ENCODE measurements at places on chromosomes 7 and 10.

DNA sequence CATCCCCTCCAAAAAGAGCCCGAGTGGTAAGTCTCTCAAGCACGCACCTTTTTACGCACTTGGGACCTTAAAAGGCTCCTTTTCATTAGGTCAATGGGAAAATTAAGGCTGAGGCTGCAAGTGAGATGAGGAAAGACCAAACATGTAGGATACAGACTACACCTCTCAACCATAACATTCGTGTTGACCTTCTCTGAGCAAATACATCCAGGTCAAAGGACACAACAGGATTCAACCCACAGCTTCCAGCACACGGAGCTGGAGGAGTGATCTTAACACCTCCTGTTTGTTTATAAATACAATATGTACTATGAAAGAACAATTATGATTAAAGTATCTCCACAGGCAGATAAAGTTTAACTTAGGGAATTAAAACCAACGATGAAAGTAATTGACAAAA, 9.7 kb downstream of the SFMBT2 start:
- no peak for DNase-seq

- no peak for DNase-seq
These were observed 42.1 kb upstream of the PCDH15 start for GRCh38 chr10:54843085-54843646.

DNA sequence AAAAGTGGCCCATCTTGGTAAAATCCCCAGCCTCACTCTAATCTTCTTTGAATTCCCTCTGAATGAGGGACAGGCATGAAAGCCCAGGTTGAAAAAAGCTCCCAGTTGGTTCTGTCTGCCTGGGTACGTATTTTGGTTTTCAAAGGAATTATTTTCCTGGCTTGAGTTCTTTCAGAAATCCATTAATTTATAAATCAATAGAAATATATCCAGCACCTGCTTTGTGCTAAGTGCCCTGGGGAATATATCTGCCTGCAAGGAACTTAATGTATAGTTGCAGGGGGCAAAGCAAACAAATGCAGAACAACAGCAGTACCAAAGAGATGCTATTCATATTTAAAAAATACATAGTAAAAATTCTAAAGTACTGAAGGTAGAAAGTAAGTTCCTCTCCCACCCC, 362.7 kb downstream of the REEP3 start:
- no peak for DNase-seq

DNA sequence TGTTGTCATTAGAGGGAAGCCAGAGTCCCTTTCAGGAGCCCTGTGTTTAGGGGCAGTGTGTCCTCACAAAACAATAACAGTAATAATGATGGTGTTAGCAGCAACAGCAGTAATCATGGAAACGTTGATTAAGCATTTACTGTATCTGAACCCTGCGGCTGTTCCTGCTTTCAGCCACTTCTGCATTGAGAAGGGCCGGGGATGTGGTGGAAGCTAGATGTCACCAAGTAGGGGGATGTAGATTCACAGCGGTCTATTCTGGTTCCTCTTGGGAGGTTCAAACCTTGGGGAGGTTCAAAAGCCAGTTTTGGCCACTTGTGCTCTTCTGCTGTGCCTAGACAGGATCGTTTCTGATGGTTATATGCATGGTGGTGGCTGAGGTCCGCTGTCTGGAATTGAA, 44.8 kb downstream of the PRPF18 start:
- DNase-seq = no peak

- no peak for DNase-seq
These were observed 126.1 kb upstream of the TMEM196 start for GRCh38 chr7:19899529-19899928.

DNA sequence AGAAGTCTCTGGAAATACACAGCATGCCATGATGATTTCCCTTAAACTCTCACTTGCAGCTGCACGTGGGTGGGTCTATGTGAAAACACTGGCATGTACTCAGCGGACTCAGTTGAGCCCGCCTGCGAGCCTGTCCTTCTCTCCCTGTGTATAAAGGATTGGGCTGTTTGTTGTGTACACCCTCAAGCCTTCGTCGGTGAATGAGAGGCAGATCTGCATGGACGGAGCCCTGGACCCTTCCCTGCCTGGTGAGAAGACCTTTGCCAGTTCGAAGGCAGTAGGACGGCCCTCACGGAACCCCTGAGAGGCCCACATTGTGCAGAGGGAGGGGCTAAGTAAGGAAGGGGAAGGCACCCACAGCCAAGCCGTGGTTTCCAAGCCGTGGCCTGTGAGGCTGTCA, 121.2 kb downstream of the WDFY4 start:
- DNase-seq = no peak

DNA sequence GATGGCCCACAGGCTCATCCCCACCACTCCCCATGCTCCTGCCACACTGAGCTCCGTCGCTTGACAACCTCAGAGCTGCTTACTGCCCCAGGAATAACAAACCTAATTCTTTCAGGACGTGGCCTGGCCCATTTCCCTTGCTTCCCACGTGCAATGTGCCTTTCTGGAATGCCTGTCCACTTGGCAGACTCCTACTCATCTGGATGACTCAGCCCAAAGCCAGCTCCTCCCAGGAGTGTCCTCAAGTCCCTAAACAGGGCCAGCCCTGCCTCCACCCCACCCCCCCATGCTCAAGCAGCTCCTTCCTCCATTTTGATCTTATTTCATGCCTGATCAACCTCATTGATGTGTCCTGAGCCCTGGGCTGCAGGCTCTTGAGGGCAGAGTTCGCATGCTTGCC, 164.9 kb upstream of the RNF32 start:
- DNase-seq = no peak

- DNase-seq = no peak
These were observed 1010.9 kb upstream of the PHF14 start for GRCh38 chr7:9962742-9963141.

- no peak for DNase-seq
These were observed 66.3 kb upstream of the FRMD4A start for GRCh38 chr10:14397066-14397465.

DNA sequence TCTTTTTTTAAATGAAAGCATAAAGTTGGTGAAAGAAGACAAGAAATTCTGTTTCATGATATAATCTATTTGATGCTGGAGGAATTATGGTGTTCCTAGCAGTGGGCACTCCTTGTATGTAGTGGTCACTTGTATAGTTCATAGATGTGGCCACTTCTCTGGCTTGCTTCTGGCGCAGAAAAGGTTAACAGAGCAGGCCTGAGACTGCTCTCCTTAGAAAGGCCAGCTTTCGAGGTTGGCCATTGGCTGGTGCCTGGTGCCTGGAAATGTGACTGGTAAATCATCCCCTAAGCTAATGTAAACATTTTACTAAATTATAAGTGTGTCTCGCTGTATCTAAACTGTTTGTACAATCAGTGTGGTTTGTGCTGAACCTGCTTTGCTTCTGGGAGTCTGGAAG, 276.1 kb downstream of the PHTF2 start:
- no peak for DNase-seq

GRCh38 chr7:45573204-45573603, 964 bp upstream of the ADCY1 start:
- DNase-seq = no peak

GRCh38 chr7:116501425-116502167, 2.1 kb downstream of the CAV2 start:
- DNase-seq = no peak

DNA sequence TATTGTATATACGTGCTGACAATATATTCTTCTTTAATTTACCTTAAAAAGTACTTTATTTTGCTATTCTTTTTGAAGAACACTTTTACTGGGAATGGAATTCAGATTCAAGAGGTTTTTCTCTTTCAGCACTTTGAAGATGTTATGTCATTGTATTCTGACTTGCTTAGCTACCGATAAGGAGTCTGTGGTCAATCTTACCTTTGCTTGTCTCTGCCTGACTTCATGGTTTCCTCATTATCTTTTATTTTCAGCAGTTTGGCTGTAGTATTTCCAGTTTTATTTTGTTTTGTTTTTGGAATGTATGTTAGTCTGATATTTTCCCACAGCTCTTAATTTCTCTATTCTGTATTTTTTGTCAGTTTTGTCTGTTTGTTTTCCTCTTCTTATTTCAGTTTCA, 187.9 kb upstream of the SMIM30 start:
- no peak for DNase-seq

- DNase-seq = no peak
These were observed 149.0 kb upstream of the TCF7L2 start for GRCh38 chr10:112801004-112801403.

- no peak for DNase-seq
These were observed 15.9 kb downstream of the LAMB4 start for GRCh38 chr7:108114117-108114841.

GRCh38 chr10:102704915-102705314, 9.3 kb downstream of the ARL3 start:
- no peak for DNase-seq

GRCh38 chr7:156666368-156667109, 26.0 kb downstream of the RNF32 start:
- no peak for DNase-seq

DNA sequence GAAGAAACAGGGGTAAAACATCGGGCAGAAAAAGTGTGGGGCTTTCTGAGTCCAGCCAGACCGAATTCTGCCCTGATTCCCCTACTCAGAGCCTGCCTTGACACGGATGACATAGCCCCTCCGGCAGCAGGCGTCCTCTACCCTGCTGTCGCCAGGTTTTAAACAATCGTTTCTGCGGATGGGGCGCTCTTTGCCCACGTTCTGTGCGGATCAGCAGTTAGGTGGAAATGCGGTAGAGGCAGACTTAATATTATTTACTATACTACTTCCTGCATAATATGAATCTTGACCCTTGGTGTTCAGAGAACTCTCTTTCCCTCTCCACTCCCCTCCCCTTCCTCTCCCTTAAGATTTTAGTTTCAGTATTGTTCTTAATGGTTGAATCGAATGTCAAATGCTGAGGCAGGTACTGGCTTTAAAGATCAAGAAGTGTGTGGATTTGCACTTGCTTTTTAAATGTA, 2.4 kb downstream of the GATA3 start:
- DNase-seq = no peak

GRCh38 chr10:110326351-110327032, 21.8 kb upstream of the SMNDC1 start:
- DNase-seq = no peak

DNA sequence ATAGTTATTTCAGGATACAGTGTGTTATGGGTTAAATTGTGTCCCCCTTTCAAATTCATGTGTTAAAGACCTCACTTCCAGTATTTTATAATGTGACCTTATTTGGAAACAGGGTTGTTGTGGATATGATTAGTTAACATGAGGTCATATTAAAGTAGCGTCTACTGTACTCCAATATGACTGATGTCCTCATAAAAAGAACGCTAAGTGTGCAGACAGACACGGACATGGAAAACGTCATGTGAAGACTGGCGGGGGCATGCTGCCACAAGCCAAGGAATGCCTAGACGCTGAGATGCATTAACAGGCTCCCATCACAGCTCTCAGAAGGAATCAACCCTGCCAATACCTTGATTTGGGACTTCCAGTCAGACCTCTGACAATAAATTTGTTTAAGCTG, 1.5 kb upstream of the WDR37 start:
- no peak for DNase-seq

DNA sequence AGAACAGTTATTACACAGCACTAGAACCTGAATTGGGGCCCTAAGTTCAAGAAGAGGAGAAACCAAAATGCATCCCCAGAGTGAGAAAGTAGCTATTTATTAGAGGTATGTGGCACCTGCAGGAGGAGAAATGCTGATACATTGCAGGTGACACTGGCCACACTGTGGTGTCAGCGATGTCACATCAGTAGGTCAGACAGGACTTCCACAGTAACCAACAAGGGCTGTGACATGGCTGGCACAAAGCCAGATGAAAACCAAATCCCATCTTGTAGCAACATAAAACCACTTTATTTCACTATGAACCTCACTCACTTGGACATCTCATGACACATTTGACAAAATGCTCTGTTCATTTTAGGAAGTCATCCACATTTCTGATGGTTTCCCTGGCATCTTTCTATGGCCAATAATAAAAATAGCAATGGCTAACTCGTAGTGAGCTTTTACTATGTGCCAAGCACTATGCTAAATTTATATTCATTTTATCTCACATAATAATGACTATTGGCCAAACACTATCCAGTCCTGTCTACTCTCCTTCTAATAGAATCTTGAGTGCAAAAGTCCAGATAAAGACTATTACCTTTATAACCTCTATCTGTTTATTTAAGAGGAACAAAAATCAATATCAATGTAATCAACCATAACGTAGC, 154.2 kb downstream of the TSPAN12 start:
- DNase-seq = no peak

GRCh38 chr10:88531392-88532052, 51.6 kb downstream of the RNLS start:
- no peak for DNase-seq

DNA sequence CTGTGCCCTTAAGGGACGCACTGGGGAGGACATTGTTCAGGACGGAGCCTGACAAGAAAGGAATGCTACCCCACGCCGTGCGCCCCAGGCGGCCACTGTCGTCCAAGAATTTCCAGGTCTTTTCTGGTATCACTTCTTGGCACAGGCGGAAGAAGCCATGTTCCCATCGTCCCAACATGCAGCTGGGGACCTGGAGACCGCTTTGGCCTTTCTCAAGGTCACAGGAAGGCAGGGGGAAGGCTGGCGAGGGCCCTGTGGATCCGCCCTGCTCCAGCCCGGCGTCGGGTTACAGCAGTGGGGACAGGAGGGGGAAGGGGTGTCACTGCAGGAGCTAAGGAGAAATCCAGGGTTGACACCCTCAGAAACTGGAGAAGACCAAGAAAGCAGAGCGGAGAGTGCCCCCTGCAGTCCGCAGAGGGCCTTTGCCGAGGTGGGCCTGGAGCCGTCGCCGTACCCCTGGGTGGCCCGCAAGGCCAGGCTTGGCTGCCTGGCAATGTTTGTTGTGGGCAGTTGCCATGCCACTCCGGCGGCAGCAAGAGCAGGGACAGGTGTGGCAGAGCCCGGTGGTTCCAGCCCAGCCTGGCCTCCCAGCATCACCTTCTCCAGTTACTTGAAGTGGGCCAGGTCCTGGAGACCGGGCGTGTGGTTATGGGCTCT, 104.1 kb downstream of the LHPP start:
- no peak for DNase-seq

GRCh38 chr10:130746311-130746710, 565.2 kb downstream of the TCERG1L start:
- no peak for DNase-seq

GRCh38 chr10:63719226-63719856, 198.1 kb downstream of the REEP3 start:
- DNase-seq = no peak

- DNase-seq = no peak
These were observed 102.4 kb upstream of the SH2B2 start for GRCh38 chr7:102184303-102184702.
